ENCODE measurements at places on chromosomes 6 and 20.
A peak's percentile ranks its signal among the peaks of the same experiment; 100 is the strongest.

DNA sequence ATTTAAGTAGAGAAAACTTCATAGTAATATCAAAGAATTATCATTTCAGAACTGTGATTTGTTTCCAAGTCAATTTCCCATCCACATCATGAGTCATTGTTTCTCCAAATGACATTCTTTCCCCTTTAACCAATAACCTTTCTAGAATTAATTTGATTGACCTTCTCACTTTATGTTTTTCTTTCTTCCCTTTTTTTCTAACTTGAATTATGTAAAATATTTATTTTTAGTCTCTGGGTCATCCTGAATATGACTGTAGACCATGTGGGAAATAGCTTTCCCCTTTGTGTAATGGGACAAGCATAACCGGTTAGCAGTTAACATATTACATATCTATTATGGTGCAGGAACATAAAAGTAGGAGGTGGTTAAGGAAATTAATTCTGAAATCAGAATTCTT lies 291.1 kb downstream of the GJA1 start:
- no peak for DNase-seq

GRCh38 chr6:155274533-155274932 lies 10.7 kb downstream of the CLDN20 start:
- no peak for DNase-seq

- peak; percentile 22 for DNase-seq
These were observed 76.4 kb upstream of the RNF24 start for GRCh38 chr20:4091490-4092479.

DNA sequence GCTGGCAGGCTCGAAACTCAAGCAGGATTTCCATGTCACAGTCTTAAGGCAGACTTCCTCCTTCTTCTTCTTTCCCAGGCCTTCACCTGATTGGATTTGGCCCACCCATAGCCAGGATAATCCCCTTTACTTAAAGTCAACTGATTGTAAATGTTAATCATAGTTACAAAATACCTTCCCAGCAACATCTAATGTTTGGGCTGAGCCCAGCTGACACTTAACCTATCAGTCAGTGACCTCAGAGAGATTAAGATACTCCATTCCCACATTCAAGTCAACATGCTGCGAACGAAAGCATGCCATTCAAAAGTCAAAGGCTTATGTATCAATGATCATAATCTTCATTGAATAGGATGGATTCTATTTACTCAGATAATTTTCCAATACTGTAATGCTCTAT lies 16.0 kb downstream of the MAP7 start:
- DNase-seq, result no peak

DNA sequence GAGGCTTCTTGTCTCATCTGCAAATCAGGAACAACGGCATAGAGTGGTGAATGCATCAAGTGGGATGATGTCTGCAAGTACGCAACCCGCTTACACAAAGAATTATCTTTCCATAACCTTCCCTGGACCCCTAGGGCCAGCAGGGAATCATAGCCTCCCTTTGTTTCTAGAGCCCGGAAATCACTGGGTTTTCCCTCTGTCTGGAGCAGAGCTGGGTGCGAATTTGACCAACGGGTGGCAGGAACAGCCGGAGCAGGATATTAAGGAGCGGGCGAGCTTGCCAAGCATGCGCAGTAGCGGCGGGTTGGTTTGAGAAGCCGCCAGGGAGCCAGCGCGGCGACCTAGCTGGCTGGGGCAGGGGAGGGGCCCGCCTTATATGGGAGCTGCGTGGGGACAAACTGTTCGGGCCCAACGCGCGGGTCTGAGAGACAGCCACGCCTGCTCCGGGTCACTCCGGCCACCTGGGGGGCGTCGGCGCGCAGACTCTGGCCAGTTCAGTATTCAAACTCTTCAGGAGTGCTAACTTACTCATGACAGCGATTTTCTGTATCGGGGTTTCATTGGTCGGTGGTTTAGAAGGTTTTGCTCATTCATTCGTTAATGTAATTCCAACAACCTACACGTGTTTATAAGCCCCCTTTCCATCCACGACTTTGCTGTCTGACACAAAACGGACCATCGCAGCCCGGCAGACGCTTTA lies 1.6 kb upstream of the KIF16B start:
- peak; percentile 85 for DNase-seq

GRCh38 chr20:61965606-61966491 lies 99.8 kb downstream of the TAF4 start:
- no peak for DNase-seq

GRCh38 chr6:156231026-156231765 lies 546.0 kb upstream of the ARID1B start:
- DNase-seq, result no peak

- no peak for DNase-seq
These were observed 152.9 kb downstream of the SIM1 start for GRCh38 chr6:100311707-100312251.

GRCh38 chr20:45578231-45578630 lies 853 bp downstream of the WFDC8 start:
- DNase-seq, result no peak

DNA sequence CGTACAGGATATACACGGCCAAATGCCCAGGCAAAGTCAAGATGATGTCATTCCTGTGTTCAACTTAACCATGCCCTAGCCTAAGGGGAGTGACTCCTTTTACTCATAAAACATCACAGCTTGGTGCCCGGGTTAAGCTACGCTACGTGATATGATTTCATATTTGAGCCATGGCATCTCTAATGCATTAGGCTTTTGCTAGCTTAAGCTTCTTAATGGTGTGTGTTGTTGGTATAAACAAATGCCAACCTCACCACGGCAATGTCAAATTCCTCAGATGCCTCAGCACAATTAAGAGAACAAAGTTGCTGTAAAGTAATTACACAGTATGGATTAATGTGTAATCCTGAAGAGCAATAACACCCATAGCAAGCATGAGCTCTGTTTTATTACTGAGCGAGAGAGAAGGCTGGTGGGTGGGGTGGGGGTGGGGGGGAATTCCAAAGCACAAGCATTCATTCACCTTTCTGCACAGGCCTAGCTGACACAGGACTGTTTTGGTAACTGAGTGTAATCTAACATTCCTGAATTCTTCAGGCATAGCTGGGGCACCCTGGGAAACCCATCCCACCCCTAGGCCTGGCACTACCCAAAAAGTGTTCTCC lies 44.7 kb upstream of the CNKSR3 start:
- no peak for DNase-seq

GRCh38 chr6:19836799-19837510 lies at the start of gene ID4:
ID4 (plus strand) TSS chr6:19837370; CDS start chr6:19837755, 385 bp downstream.
- DNase-seq, result no peak

DNA sequence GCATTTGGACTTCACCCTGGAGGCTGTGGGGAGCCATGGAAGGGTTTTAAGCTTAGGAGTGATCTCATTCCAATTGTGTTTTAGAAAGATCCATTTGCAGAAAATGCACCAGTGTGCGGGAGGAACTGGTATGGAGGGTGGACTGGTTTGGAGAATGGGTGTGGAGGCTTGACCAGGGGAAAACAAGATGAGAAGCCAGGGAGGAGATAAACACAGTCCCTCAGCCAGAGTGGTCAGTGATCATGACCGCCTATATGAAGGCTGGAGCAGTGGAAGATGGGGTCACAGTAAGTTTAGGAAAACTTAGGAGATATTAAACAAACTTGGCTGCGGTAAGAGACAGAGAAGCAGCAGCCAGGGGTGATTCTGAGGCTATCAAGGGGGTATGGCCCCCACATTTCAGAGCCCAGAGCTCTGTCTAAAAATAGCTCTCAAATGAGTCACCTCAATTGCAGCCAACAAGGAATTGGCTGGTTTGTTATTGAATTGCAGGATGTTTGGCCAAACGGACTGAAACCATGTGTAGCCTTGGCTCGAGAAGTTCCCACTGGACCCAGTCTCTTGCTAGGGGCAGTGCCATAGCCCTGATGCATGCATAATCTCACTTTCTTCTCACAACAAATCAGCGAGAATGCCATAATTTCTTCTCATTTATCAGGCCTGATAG lies 159.9 kb upstream of the TOP1 start:
- no peak for DNase-seq

- DNase-seq, result no peak
These were observed 59.0 kb downstream of the SGK1 start for GRCh38 chr6:134258849-134259306.

DNA sequence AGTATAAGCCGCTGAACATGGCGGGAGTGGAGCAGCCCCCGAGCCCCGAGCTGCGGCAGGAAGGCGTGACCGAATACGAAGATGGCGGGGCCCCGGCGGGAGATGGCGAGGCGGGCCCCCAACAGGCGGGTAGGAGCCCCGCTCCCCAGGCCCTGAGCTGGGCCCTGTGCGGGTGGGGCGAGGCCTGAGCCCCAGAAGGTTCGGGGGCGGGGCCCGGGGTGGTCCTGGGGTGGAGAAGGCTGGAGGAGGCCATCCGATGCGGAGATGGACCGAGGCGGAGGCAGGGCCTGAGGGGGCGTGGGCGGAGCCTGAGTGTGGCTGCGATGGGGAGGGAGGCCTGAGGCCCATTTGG lies 7.1 kb downstream of the L3MBTL1 start:
- DNase-seq, result no peak

- no peak for DNase-seq
These were observed 87.0 kb upstream of the BMP2 start for GRCh38 chr20:6680441-6680840.

DNA sequence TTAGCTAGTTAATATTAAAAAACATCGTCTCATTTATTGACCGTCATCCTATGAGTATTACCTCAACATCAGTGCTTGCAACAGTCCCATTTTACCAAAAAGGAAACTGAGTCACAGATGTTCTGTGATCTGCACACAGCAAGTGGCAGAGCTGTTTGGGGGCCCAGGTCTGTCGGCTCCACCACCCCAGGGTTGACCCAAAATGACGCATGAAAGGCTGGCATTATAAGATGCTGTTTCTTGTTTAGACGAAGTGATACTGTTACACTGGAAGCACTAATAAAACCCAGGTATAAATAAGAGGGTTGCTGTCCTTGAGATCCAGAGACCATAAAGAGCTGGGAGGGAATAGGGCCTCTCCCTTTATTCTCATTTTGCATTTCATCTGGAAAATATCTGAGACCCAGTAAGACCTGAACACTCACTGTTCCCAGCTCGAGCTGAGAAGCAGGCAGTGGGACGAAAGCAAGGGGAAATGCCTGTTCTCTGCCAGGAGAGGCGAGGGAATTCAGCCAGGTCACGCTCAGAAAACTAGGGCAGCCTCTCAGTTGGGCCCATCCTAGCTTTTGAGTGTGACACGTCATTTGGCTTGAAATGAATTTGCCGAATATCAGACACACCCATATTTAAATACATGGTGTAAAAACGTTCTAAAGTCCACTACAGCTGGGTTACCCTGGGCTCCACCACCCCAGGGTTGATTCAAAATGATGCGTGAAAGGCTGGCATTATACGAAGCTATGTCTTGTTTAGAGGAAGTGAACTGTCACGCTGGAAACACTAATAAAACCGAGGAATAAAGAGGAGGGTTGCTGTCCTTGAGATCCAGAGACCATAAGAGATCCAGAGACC lies 1.4 kb upstream of the MICAL1 start:
- no peak for DNase-seq

DNA sequence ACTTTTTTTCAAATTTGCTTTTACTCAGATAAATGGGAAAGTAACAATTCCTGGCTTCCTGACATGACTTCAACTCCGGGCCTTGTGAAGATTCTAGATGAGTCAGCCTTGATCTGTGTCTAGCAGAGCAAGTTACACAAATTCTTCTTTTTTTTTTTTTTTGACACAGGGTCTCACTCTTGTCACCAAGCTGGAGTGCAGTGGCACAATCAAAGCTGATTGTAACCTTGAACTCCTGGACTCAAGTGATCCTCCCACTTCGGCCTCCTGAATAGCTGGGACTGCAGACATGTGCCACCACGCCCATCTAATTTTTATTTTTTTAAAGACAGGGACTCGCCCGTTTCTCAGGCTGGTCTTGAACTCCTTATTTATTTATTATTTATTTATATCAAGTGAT lies 7.3 kb upstream of the ARHGAP18 start:
- no peak for DNase-seq

GRCh38 chr20:57451431-57451794 lies 60.2 kb downstream of the RBM38 start:
- DNase-seq, result no peak

GRCh38 chr6:116452531-116452930 lies 8.6 kb upstream of the CALHM6 start:
- no peak for DNase-seq

- no peak for DNase-seq
These were observed 191.0 kb upstream of the MMS22L start for GRCh38 chr6:97473979-97474378.

DNA sequence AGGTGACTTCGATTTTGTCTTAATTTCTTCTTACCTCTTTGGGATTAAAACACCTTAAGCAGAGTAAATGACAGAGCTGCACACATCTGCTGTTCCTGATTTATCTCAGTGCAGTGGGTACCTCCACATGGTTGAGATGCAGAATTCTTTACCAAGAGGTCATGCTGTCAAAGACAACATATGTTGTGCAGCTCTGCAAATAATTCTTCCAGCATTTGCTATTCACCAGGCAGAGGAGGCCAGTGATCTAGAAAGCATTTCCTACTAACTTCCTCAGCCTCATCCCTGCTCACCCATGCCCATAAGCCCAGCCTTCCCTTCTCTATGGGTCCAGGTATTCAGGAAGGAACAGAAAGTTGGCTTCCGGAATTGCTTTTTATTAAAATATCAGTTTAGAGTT lies 109.3 kb downstream of the THBS2 start:
- no peak for DNase-seq

DNA sequence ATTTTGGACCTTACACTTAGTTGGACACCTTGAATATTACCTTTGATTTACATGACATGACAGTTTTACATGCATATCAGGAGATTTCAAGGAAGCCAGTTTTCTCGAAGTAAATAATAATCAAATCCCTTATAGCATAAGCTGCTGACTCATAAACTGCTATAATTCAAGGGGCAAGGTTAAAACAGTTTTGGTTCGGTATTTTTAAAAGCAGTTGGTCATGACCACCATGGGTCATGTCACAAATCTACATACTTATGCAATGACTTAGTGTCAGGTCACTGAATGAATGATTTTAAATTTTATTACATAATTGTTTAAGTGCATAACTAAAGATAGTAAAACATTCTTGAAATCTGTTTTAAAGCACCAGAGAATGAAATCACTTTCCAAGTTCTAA lies 158.0 kb downstream of the DST start:
- DNase-seq, result no peak

DNA sequence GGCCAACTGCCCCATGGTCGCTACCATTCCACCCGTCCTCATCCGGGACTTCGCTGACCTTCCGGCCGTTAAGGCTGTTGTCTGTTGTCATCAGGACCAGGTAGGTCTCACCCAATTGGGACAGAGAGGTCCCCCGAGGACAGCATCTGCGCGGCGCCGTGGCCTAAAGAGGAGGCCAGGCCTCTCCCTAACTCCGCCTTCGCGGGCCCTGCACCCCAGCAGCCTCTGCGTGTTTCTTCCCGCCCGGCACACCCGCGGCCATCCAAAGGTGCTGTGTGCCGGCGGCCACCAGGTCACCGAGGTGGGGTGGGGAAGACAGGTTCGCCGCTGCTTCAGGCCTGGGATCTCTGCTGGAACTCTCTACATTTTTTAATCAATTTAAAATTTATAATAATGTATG lies 9.0 kb downstream of the OR2W1 start:
- no peak for DNase-seq

GRCh38 chr6:35474942-35475570 lies 6.9 kb downstream of the RPL10A start:
- DNase-seq, result no peak

- DNase-seq, result peak; percentile 15
These were observed 50.7 kb upstream of the SIRPA start for GRCh38 chr20:1844325-1845162.

GRCh38 chr6:157182503-157183264 lies 140.6 kb downstream of the TMEM242 start:
- no peak for DNase-seq

GRCh38 chr6:130944486-130944885 lies 117.3 kb downstream of the SMLR1 start:
- DNase-seq, result no peak

- no peak for DNase-seq
These were observed 4.5 kb upstream of the SPDEF start for GRCh38 chr6:34560366-34561226.
